Calu3 (cell line): ENCODE measurements at places on chromosomes 6 and 20. TPM values are rescaled to one million over a fixed set of nuclear protein-coding genes. Genes with fewer than 3 reads are reported as not detected.

Gene OR2H1
- total RNA-seq: not detected in 2 replicates

Gene DUSP15
- 0.47 TPM in 1 of 2 replicates, not detected in the other for total RNA-seq

Gene HRH3
- total RNA-seq: not detected in 2 replicates

Gene RAB44
- total RNA-seq: not detected in 2 replicates

Gene KCNQ5
- 0.10 TPM in 1 of 2 replicates, not detected in the other for total RNA-seq

Gene ZNF311
- 1.4 and 2.2 TPM in 2 replicates for total RNA-seq

Gene WFDC10B
- not detected in 2 replicates for total RNA-seq

Gene SLC17A2
- not detected in 2 replicates for total RNA-seq

DNA sequence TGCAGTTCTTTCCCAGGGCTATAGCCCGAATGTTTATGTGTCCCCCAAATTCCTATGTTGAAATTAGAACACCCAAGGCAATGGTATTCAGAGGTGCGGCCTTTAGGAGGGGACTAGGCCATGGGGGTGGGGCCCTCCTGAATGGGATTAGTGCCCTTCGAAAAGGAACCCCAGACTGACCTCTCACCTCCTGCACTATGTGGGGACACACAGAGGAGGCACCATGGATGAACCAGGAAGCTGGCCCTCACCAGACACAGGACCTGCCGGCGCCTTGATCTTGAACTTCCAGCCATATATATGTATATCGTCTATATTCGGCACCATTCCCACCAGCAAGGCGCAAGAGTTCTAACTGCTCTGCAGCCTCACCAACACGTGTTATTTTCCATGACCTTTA is 101.5 kb upstream of the BHLHE23 start:
- H3K4me3 ChIP-seq: no peak overlapping the region
- no peak for DNase-seq
- no peak overlapping the region for H3K27ac ChIP-seq
- H3K4me1 ChIP-seq: no peaks in the 10 kb centered on the region

GRCh38 chr6:89386917-89387491 is 25.1 kb downstream of the RRAGD start:
- no peak overlapping the region for H3K27ac ChIP-seq
- H3K4me3 ChIP-seq: no peak overlapping the region
- H3K27me3 ChIP-seq: no peaks in the 10 kb centered on the region
- DNase-seq: no peak
- peaks cover 7% of the 10 kb centered on the region for H3K4me1 ChIP-seq

DNA sequence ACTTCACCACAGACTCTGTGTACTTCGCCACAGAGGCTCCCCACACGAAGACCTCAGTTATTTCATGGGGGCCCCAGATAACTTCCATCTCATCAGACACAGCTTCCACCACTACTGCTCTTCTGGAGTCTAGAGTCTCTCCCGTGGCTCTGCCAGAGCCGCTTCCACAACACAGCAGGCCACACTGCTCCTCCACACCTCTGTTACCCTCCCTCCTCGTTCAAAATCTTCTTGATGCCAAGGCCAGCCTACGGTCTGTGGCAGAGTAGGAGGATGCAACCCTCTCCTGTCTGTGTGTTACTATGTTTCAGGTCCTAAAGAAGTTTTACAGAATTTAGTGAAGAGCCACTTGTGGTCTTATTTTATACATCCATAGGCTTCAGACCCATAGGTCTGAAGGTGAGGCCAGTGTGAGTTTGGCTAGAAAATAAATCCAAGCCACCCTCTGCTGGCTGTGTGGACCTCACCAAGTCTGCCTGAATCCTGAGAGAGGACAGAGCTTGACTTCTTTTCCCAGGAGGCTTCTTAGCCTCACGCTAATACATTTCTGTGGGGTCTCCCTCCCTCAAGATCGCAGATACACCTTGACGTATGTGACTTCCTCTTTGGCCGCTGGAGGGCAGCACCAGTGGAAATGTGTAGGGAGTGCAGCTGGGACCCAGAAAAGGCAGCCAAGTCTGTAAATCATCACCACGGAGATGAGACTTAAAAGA is 197.7 kb downstream of the FAXC start:
- H3K27me3 ChIP-seq: peaks cover 13% of the 10 kb centered on the region
- H3K36me3 ChIP-seq: no peaks in the 10 kb centered on the region
- H3K4me1 ChIP-seq: peaks cover 9% of the 10 kb centered on the region
- H3K4me3 ChIP-seq: no peak overlapping the region
- no peak overlapping the region for H3K27ac ChIP-seq
- DNase-seq: peak; percentile 74

GRCh38 chr6:145699462-145699861 is 35.9 kb downstream of the EPM2A start:
- H3K27me3 ChIP-seq: no peaks in the 10 kb centered on the region
- H3K4me3 ChIP-seq: no peak overlapping the region
- no peak for DNase-seq
- H3K36me3 ChIP-seq: no peaks in the 10 kb centered on the region
- H3K4me1 ChIP-seq: peaks cover 18% of the 10 kb centered on the region

GRCh38 chr6:30776390-30777154 is 32.2 kb upstream of the IER3 start:
- H3K36me3 ChIP-seq: peaks cover 30% of the 10 kb centered on the region
- no peaks in the 10 kb centered on the region for H3K27me3 ChIP-seq
- no peak for DNase-seq
- no peak overlapping the region for H3K27ac ChIP-seq
- peaks cover 60% of the 10 kb centered on the region for H3K4me1 ChIP-seq

DNA sequence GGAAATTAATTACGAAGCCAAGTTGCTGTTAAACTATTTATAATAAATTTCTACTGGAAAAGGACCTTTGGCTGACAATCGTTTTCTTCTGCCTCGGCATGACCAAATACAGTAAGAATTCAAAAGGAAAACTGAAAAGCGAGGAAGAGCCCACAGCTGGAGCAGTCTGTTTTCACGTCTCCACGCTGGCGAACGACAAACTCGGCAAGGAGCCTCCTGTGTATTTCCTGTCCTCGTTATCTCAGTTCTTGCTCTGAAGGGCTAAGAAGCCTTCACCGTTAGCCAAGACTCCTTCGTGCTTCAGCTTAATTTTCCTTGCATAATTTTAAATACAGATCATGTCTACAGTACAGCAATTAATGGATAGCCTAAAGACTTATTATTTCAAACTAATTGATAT is 214.3 kb upstream of the PLCB4 start:
- H3K27me3 ChIP-seq: no peaks in the 10 kb centered on the region
- no peaks in the 10 kb centered on the region for H3K36me3 ChIP-seq
- no peak overlapping the region for H3K27ac ChIP-seq
- DNase-seq: no peak

- no peak overlapping the region for H3K27ac ChIP-seq
- no peaks in the 10 kb centered on the region for H3K4me1 ChIP-seq
- no peaks in the 10 kb centered on the region for H3K36me3 ChIP-seq
- H3K27me3 ChIP-seq: no peaks in the 10 kb centered on the region
- H3K4me3 ChIP-seq: no peak overlapping the region
These were observed 24.6 kb upstream of the PPP1R14C start for GRCh38 chr6:150118203-150118602.

GRCh38 chr6:107690643-107691061 is 133.5 kb downstream of the SCML4 start:
- no peaks in the 10 kb centered on the region for H3K4me1 ChIP-seq
- H3K27me3 ChIP-seq: peaks cover 13% of the 10 kb centered on the region
- no peak overlapping the region for H3K27ac ChIP-seq
- DNase-seq: no peak
